ENCODE measurements at places on chromosomes 11 and 22.

DNA sequence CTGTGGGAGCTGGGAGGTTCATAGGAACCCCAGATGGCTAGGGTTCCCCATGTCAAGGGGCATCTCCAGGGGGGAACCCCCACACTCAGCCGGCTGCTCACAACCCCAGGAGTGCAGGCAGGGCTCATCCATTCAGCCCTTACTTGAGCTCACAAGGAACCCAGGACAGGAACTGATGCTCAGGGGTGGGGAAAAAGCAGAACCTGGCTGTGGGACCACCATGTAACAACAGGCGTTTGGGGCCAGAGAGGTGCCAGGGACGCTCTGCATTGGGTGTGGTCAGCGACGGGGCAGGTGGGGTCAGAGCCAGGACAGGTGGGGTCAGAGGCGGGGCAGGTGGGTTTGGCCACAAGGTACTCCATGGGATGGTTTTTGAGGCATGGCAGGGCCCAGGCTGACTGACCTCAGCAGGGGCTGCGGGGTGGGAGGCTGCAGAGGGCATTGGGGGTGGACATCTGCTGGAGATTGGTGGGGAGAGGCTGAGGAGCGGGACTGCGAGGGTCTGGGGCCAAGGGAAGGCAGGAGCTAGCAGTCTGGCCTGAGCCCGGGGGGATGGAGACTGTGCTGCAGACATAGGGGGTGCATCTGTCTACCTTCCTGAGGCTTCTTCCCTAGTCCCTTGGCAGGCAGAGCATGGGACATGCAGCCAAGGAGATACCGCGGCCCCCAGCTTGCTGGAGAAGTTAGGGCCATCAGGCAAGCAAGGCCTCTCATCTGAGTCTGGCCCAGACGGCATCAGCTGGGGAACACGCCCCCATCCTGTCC is 34.0 kb upstream of the CARS1 start:
- DNase-seq: no peak

DNA sequence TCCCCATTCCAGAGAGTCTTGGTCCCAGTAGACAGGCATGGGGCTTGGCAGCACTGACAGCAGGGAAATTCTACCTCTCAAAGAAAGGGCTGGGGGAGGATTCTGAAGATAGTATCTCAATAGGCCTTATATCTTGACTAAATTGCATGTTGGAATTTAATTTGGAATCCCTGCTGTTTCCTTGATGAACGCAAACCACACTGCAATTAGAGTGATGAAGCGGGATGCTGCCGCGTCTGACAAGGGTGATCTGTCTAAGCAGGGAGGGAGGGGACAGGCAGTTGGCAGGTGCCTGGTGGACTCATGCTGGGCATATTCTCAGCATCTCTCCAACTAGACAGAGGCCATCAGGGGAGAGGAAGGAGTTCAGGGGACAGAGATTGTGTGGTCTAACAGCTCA is 48.4 kb downstream of the COMMD9 start:
- DNase-seq: no peak

GRCh38 chr11:111792314-111792713 is 26.1 kb upstream of the PPP2R1B start:
- DNase-seq: no peak

GRCh38 chr22:19571207-19571795 is 47.1 kb upstream of the CLDN5 start:
- no peak for DNase-seq

DNA sequence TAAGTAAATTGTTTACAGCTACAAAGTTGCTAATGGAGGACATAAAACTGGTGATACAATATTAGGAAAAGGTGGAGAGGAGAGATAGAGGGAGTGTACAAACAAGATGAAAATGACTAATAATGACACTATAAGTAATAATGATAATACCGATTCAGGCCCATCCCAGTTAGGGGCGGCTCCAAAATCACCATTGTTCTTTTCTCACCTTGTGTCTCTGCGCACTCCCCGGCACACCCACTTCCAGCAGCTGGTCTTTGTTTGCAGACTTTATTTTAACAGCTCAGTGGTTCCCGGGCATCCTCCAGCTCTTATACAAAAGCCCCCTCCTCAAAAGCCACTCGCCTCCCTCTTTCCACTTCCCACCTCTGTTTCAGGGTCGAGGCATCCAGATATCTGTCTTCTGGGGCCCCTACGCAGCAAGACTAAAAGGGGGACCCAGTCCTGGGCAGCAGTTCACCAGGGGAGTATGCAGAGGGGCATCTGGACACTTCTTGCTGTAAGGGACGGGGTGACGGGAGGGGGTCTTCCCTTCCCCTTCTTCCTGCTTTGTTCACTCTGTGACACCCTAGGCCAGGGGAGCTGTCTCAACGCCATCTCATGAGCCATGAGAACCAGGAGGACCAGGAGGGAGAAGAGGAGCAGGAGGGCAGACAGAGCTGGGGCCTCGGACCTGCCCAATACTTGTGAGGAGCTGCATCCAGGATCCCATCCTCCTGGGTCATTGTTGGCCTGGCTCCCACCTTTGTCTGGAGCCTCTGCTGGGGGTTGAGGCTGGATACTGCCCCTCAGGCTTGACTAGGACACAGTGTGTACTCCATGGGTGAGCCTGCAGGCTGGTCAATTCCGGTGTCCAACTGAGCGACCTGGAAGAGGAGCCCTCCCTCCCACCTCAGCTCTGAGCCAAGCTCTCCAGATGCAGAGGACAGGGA is 2.7 kb downstream of the APOL2 start:
- DNase-seq: no peak

GRCh38 chr22:41563051-41563711 is 2.4 kb downstream of the CSDC2 start:
- DNase-seq: no peak

- no peak for DNase-seq
Observed at GRCh38 chr11:59174664-59175033, 2.7 kb downstream of the DTX4 start.

DNA sequence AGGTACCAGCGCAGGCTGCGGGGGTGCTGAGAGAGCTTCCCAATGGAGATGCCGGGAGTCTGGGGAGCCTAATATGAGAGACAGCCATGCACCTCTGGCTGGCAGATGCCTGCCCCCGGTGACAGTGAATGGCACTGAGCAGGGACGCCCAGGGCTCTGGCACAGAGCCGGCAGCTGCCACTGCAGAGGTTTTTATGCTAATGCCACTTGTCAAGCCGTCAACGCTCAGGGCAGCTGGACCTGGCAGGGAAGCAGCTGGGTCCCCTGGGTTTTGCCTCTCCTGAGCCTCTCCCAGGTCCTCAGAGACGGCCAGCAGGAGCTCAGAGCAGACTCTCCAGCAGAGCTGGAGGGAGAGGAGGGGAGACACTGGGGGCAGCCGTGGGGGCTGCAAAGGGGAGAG is 573.6 kb downstream of the BUD13 start:
- DNase-seq: no peak

GRCh38 chr22:24205438-24206195 is 24.3 kb downstream of the SUSD2 start:
- DNase-seq: no peak

- DNase-seq: no peak
Observed at GRCh38 chr22:46791201-46791731, 28.8 kb downstream of the TBC1D22A start.

DNA sequence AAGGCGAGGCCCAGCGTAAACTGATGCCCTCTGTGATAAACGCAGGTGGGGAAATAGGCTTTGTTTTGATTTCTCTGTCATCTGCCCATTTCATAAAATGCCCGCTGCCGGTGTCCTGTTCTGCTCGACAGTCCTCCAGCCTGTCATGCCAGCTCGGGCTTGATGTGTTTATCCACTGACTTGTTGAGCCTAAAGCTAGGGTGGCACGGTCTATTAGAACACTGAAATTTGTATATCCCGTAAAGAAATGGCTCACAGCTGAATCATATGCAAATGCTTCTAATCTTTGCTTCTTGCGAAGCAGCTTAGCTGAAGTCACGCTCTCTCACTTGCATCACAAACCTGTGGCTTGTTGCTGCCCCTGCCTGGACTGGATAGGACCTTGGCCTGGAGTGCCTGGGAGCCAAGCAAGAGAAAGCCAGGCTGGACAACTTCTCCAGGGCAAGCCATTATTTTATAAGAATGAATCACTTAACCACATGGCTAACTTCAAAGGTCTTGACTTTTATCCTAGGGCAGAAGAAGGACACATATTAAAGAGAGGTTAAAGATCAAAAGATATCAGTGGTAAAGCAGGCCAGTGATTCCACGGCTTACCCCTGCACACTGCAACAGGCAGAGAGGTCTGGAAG is 33.1 kb downstream of the EHF start:
- DNase-seq: no peak

GRCh38 chr11:68052137-68052873 is 13.5 kb downstream of the TCIRG1 start:
- DNase-seq: no peak

DNA sequence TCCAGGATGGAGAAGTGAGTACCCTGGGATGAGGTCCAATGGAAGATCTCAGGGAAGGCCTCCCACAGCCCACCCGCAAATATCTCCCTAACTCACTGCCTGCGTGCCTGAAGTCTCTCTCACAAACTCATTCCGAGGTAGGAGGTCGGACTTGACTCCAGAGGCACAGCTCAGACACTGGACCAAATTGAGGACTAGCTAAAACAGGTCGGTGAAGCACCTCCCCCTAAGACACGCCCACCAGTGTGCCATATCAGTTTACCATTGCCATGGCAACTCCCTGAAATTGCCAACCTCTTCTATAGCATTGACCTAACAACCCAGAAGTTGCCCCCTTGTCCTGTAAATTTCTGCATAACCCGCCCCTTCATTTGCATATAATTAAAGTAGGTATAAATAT is 17.5 kb downstream of the RPL3 start:
- DNase-seq: no peak

DNA sequence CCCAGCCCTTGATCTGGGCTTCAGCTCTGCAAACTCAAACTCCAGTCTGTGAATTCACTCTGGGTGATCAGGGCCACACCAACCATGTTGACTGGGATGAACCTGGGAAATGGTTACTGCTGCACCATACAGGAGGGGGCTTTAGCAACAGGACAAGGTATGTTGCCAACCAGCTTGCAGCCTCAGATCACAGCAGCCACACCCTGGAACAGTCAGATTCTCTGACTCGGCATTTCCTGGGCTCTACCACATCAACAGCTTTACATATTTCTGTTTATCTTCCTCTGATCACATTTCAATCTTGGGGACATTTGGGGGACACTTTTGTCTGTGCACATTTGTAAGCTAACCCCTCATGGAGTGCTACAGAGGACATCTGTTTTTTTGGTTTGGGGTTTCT is 267.0 kb upstream of the NCAM1 start:
- DNase-seq: no peak

DNA sequence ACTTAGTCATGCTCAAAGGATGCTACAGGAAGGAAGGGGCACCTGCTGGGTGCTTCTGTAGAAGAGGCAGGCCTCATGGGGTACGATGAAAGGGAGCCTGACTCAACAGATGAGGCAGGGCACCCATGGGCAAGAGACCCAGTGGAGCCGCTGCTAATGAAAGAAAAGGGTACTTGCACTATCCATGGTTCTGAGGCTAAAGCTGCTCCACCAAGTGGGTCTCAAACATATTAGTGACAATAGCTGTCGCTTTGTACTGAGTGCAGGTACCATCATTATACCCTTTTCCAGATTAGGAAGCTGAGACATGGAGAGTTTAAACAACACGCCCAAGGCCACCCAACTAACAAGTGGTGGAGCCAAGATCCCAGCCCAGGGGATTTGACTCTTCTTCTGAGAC is 127.5 kb upstream of the SERPIND1 start:
- no peak for DNase-seq

GRCh38 chr11:91435694-91436395 is 788.8 kb upstream of the FAT3 start:
- no peak for DNase-seq

DNA sequence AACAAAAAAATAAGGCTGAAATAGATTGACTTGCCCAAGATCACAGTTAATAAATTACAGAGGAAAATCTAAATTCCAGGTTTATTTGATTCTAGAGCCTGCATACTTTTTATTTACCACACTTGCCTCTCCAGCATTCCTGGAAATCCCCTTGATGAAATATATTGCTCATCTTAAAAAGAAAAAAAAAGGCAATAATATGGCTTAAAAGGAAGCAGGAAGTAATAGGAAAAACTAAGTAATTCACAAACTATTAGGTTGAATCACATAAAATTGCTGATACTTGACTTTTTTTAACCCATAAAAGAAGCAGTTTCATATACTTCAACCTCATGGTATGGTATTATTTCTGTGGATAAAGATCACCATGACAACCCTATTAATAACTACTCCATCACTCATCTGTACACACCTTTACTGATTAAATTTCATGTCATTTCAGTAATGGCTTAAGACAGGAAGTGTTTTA is 52.9 kb downstream of the COPB1 start:
- no peak for DNase-seq

- no peak for DNase-seq
Observed at GRCh38 chr11:119531056-119531455, 108.1 kb upstream of the THY1 start.

GRCh38 chr22:28413612-28414399 is 265.8 kb downstream of the TTC28 start:
- DNase-seq: no peak

- no peak for DNase-seq
Observed at GRCh38 chr22:30780026-30780425, 85.4 kb downstream of the OSBP2 start.

DNA sequence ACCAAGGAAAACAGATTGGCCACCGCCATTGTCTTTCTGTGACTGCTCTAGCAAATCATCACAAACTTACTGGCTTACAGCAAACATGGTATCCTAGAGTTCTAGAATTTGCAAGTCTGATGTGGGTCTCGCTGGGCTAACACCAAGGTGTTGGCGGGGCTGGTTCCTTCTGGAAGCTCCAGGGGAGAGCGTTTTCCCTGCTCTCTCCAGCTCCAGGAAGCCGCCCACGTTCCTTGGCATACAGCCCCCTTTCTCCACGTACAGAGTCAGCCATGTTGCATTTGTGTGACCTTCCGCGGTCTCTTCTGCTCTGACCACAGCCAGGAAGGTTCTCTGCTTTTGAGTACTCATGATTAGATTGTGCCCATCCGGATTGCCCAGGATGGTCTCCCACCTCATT is 27.5 kb downstream of the TBC1D22A start:
- no peak for DNase-seq

- no peak for DNase-seq
Observed at GRCh38 chr11:82004537-82005213, 729.0 kb downstream of the FAM181B start.

DNA sequence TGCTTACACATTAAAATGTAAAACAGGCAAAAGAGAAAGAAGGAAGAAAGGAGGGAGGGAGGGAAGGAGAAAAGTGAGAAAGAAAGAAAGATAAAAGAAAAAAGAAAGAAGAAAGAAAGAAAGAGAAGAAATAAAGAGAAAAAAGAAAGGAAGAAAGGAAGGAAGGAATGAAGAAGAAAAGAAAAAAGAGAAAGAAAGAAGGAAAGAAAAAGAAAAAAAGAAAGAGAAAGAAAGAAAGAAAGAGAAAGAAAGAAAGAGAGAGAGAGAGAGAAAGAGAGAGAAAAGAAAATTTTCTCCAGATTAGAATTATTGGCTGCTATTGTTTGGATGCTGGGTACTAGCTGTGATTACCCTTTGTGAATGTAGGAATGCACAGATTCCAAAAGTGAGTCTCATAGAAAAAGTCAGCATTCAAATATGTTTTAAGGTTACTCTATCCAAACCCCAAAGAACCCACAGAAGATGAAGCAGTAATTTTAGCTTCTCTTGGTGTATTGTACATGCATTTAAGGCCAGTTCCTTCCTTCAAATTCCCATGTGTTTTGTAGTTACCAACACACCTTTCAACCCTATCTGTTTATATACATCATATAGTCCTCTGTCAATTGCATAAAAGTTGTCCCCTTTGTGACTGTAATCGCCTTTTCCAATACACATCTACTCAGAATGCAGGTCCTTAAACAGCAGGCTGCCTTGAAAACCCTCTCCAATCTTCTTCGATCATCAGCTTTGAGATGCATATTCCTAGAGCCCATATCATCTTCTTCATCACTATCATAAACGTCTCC is 789 bp upstream of the FAM111A start:
- DNase-seq: no peak

Measured in cortex of kidney (tissue), 1 donor.